ENCODE measurements at places on chromosomes 2 and 18. TPM values are rescaled to one million over a fixed set of nuclear protein-coding genes. Genes with fewer than 3 reads are reported as not detected.
A peak's percentile ranks its signal among the peaks of the same experiment; 100 is the strongest.

The DOK6 gene
- 7.0 TPM for total RNA-seq

The CIDEA gene
- total RNA-seq = not detected

DNA sequence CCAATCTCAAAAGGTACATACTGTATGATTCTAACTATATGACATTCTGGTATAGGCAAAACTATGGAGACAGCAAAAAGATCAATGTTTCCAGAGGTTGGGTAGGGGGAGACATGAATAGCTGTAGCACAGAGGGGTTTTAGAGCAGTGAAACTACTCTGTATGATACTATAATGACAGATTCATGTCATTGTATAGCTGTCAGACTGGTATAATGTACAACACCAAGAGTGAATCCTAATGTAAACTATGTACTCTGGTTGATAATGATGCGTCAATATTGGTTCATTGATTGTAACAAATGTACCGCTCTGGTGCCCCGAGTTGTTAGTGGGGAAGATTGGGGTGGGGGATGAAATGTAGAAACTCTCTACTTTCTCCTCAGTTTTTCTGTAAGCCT is 172.4 kb upstream of the SPOPL start:
- no peaks in the 10 kb centered on the region for H3K36me3 ChIP-seq
- H3K4me1 ChIP-seq = peaks cover 24% of the 10 kb centered on the region
- H3K27me3 ChIP-seq = no peaks in the 10 kb centered on the region
- no peak overlapping the region for H3K27ac ChIP-seq
- DNase-seq = no peak

GRCh38 chr2:73913414-73914054 is 13.1 kb upstream of the DGUOK start:
- no peaks in the 10 kb centered on the region for H3K4me1 ChIP-seq
- no peak for DNase-seq
- H3K36me3 ChIP-seq = no peaks in the 10 kb centered on the region
- H3K4me3 ChIP-seq = no peak overlapping the region
- peaks cover 4% of the 10 kb centered on the region for H3K27me3 ChIP-seq

GRCh38 chr18:74284980-74285355 is 6.8 kb downstream of the CYB5A start:
- H3K4me1 ChIP-seq = peaks cover 79% of the 10 kb centered on the region
- DNase-seq = no peak
- no peaks in the 10 kb centered on the region for H3K27me3 ChIP-seq
- peaks cover 4% of the 10 kb centered on the region for H3K36me3 ChIP-seq

GRCh38 chr2:169761251-169761969 is 27.8 kb downstream of the KLHL23 start:
- peaks cover 23% of the 10 kb centered on the region for H3K36me3 ChIP-seq
- H3K4me1 ChIP-seq = peaks cover 5% of the 10 kb centered on the region
- peak overlapping the region; percentile 81 for H3K27ac ChIP-seq
- H3K27me3 ChIP-seq = no peaks in the 10 kb centered on the region
